SJSA1 (cell line): ENCODE measurements at places on chromosomes 5 and 9.

DNA sequence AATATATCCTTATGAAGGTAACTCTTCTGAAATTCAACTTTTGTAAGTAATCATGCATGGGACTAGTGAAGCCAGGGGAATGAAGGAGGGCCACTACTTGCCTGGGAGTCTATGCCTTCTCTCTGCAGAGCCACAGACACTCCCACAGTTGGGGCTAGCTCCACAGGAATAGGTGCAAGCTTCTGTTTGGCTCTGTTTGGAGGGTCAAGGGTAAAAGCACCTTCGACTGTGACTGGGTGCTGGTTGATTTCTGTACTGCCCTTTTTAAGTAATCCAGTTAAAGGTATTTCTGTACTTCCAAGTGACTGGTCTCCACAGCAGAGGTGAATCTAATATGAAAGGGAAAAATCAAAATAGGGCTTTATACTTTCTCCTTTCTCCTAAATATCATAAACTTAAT is 32.2 kb downstream of the CEP120 start:
- H3K4me3 ChIP-seq = no peak overlapping the region
- H3K4me1 ChIP-seq = no peaks in the 10 kb centered on the region
- H3K36me3 ChIP-seq = peaks cover 25% of the 10 kb centered on the region
- H3K27me3 ChIP-seq = no peaks in the 10 kb centered on the region
- no peak for DNase-seq

DNA sequence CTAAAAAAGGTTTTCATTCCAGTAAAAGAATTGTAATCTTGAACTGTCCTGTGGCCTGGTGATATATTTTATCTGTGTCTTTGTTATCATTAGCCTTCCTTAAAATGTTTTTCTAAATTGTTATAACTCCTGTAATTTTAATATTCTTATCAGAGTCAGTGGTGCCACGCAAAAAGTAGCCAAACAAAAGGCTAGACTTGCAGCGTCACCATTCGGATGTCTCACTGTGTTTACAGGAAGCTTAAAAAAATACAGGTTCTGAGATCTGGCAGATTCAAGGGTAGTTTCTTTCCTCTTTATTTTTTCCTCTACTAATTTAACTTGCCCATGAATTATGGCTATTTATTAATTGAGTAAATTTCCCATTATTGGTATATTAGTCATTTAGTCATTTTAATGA is 362.3 kb downstream of the MAT2B start:
- no peak overlapping the region for H3K27ac ChIP-seq
- H3K4me1 ChIP-seq = no peaks in the 10 kb centered on the region
- H3K4me3 ChIP-seq = no peak overlapping the region
- no peaks in the 10 kb centered on the region for H3K27me3 ChIP-seq
- no peaks in the 10 kb centered on the region for H3K36me3 ChIP-seq

- no peak overlapping the region for H3K4me3 ChIP-seq
- peaks cover 54% of the 10 kb centered on the region for H3K4me1 ChIP-seq
- H3K36me3 ChIP-seq = no peaks in the 10 kb centered on the region
- no peaks in the 10 kb centered on the region for H3K27me3 ChIP-seq
- no peak for DNase-seq
Measured at GRCh38 chr5:32506799-32507198, 62.3 kb upstream of the ZFR start.

DNA sequence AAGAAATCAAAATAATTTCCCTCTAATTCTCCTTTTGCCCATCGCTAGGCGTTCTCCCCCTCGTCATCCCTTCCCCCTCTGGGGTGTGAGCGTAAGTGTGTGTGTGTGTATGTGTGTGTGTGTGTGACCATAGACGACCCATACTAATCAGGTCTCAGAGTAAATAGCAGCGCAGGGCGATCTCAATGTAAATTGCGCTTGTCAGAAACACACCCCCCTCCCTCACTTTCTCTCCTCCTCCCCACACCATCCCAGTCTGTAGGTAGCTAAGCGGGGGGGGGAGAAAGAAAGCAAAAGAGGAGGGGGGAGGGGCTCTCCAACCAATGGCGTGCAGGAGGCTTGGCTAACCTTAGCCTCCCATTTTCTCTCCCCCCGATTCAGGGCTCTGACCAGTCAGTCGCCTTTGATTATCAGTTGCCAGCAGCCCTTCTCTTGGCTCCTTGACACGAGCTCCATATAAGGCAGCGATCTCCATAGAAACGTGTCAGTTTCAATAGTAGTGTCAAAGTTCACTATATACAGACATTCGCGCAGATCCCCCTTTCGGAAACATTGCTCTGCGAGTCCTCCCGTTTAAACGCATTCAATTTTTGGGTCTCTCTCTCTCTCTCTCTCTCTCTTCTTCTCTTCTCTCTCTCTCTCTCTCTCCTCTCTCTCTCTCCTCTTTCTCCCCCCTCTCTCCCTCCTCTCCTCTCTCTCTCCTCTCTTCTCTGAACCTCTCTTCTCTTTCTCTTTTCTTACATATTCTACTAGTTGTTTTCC is at the start of gene NR2F1:
Gene NR2F1, plus strand, starts transcription at position 546 of the 762 bp plus-strand sequence. CDS start 1,802 bp downstream, outside the sequence.
- peak; percentile 87 for DNase-seq
- H3K4me1 ChIP-seq = peaks cover 11% of the 10 kb centered on the region
- no peaks in the 10 kb centered on the region for H3K27me3 ChIP-seq
- H3K36me3 ChIP-seq = no peaks in the 10 kb centered on the region; the same call in 1 of the 2 replicates

DNA sequence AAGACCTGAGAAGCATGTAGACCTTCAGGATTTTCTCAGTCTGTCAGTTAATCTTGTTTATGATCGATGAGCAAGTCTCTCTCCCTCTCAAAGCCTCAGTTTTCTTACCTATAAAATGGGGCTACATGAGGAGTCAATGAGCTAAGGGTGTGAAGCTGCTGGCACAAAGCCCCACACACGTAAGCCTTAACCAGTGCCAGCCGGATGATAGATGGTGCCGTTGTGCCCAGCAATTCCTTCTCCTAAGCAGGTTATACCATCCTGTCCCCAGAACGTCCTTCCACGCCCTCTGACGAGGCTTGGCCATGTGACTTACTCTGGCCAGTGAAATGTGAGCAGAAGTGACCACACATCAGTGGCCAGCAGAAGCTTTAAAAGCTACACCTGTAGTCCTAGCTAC is 179.0 kb downstream of the C9orf50 start:
- DNase-seq = no peak
- H3K27ac ChIP-seq = no peak overlapping the region
- no peak overlapping the region for H3K4me3 ChIP-seq
- H3K27me3 ChIP-seq = peaks cover 14% of the 10 kb centered on the region
- H3K4me1 ChIP-seq = peaks cover 9% of the 10 kb centered on the region

DNA sequence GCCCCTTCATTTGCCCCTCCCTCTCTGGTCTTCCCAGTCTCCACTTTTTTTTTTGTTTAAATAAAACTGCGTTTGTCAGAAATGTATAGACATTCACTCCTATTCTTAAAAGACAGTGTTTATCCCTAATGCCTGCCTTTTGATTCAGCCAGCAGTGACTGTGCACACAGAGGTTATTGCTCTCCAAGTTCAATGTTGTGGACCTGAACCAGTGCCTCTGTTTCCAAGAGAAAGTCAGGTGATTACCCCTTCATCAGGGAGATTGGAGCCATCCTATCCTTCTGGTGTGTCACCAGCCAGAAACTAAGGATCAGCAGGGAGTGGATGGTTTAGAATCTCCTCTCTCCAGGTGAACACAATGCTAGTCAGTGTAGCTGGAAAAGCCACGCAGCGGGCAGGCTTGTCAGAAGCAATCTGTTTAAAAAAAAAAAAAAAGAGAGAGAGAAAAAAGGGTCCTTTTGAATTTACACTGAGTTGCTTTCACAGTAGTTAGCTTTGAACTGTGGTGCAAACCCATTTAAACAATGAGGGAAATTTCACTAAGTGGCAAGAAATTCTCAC is 167.5 kb upstream of the DMRT1 start:
- no peak overlapping the region for H3K27ac ChIP-seq
- no peak for DNase-seq
- H3K4me1 ChIP-seq = 0 out of 2 replicates have a peak, but pooled peaks cover 5% of the 10 kb centered on the region

- H3K27me3 ChIP-seq = no peaks in the 10 kb centered on the region; the same call in 1 of the 2 replicates
- no peak for DNase-seq
- H3K4me3 ChIP-seq = no peak overlapping the region
- no peaks in the 10 kb centered on the region for H3K36me3 ChIP-seq
Measured at GRCh38 chr5:151868451-151868850, 56.2 kb downstream of the GLRA1 start.

DNA sequence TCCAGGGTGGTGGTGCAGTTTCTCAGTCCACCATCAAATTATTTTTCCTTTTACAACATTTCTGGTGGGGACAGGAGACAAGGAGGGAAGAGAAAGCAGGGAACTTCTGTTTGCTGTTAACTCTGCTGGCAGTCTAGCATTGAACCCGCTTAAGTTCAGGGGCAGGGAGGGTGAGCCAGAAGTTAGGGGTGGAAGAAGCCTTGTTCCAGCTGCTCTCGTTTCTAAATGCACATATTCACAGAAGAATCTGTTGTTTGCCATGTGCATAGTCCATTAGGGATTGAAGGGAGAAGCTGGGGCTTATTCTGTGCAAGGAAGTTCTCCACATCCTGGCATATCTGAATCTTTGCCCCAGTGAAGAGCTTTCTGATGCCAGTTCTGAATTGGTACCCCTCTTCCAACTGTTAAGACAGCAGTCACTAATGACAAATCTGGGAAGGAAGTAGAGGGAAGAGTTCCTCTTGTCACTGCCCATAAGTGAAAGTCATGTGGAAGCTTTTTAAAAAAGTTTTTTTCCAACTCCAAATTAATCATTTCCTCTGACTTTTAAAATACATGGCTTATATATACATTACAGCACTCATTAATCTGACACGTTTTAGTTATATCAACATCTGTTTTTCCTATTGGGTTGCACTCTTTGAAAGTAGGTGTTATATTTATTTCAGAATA is 32.6 kb upstream of the ACOT12 start:
- no peak overlapping the region for H3K4me3 ChIP-seq
- DNase-seq = no peak
- no peaks in the 10 kb centered on the region for H3K27me3 ChIP-seq

DNA sequence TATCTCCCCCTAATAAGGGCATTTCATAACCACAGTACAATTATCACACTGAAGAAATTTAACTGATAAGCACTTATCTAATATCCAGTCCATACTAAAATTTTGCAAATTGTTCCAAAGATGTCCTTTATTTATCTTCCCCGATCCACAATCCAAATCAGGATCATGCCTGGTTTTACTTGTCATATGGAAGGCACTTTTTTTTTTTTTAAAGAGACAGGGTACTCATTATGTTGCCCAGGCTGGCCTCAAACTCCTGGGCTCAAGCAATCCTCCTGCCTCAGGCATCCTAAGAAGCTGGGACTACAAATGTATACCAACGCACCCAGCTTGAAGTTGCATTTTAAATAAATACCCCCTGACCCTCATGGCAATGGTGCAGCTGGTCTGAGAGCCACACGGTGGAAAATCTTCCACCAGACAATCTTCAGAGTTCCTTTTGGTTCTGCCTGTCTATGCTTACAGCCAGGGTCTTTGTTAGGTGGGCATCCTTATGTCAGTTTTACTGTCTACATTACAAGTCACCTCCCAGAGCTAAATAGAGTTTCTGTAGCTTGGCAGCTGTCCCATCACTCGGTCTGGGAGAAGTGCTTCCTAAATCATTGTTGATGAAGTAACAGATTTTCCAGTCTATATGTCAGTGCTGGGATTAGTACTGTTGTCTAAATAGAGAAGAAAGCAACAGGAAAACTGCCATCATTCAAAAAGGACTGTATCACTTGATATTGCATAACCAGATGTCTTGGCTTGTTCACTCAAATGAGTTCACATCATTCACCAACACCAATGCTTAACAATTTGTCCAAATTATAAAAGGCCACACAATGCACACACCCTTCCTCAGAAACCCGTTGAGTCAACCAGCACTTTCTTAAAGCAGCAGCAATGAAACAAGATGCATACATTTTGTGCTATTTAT is 26.4 kb downstream of the PTPN3 start:
- DNase-seq = no peak
- no peak overlapping the region for H3K4me3 ChIP-seq
- no peaks in the 10 kb centered on the region for H3K27me3 ChIP-seq
- no peak overlapping the region for H3K27ac ChIP-seq
- H3K36me3 ChIP-seq = no peaks in the 10 kb centered on the region

DNA sequence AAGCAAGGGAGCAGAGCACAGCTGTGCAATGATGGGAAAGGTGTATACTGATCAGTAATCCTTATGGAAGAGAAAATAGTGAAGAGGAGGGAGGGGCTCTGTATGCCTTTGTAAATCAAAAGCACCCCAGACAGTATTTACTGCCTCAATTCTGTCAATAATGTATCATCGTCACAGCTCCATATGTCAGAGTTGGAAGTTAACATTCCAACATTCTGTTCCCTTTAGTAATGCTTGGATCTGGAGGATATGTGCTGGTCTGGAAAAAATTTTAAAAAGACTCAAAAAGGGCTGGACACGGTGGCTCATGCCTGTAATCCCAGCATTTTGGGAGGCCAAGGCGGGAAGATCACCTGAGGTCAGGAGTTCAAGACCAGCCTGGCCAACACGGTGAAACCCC is 310.4 kb downstream of the ACTL7B start:
- DNase-seq = no peak
- no peak overlapping the region for H3K4me3 ChIP-seq
- H3K4me1 ChIP-seq = peaks cover 10% of the 10 kb centered on the region
- no peaks in the 10 kb centered on the region for H3K36me3 ChIP-seq
- H3K27me3 ChIP-seq = no peaks in the 10 kb centered on the region

GRCh38 chr5:157730900-157731271 is 334 bp upstream of the THG1L start:
- DNase-seq = no peak
- H3K27ac ChIP-seq = peak overlapping the region; percentile 66
- H3K27me3 ChIP-seq = no peaks in the 10 kb centered on the region
- peaks cover 4% of the 10 kb centered on the region for H3K4me1 ChIP-seq

GRCh38 chr9:19375538-19375937 is 4.5 kb downstream of the RPS6 start:
- no peak for DNase-seq
- H3K4me3 ChIP-seq = no peak overlapping the region
- peaks cover 70% of the 10 kb centered on the region for H3K36me3 ChIP-seq
- H3K27ac ChIP-seq = no peak overlapping the region

DNA sequence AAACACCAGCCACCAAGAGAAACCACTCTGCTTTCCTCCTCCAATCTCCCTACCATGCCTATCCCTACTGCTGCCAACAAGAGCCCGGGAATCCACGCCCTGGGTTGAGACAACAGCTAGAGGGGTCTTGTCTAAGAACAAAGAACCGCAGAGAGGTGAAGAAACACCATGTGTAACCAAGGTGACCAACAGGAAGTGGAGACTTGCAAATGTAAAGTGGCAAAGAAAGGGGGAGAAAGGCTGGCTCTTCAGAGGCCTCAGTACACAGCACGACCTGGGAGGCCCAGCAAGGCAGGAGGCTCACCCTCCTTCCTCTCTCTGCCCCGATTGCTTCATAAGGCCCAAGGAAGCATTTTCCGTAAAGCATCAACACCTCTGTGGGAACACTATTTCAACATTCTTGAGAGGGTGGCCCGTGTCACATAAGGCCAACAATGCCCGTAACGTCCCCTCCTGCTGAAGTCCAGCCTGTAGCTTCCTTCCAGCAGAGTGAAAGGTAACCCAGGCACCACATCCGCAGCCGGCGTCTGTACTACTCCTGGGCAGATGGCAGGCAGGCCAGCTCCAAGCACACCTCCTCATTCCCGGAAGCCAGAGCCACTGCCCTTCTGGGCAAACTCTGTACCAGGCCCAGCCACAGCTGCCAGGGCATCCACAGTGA is 18.3 kb downstream of the CCNJL start:
- DNase-seq = no peak
- H3K27me3 ChIP-seq = no peaks in the 10 kb centered on the region
- H3K4me1 ChIP-seq = peaks cover 7% of the 10 kb centered on the region
- H3K27ac ChIP-seq = no peak overlapping the region
